Omental fat pad (tissue), 4 donors: ENCODE measurements at places on chromosomes 2 and 18. TPM values are rescaled to one million over a fixed set of nuclear protein-coding genes. Genes with fewer than 3 reads are reported as not detected.

The SNX17 gene
- total RNA-seq: 105 TPM

The LMAN1 gene
- 96.8 TPM for total RNA-seq

The IMMT gene
- 62.4 TPM for total RNA-seq

The SPIRE1 gene
- total RNA-seq: 23.9 TPM

The CPO gene
- 0.48 TPM for total RNA-seq

The IL18R1 gene
- total RNA-seq: 32.2 TPM

The PPP4R1 gene
- total RNA-seq: 159 TPM

The SGO2 gene
- 11.2 TPM for total RNA-seq

The PLEKHH2 gene
- total RNA-seq: 30.3 TPM

The TTN gene
- 37.7 TPM for total RNA-seq

The NRP2 gene
- 119 TPM for total RNA-seq

The AGPS gene
- total RNA-seq: 32.9 TPM

The CTDP1 gene
- 13.4 TPM for total RNA-seq

The ALPI gene
- total RNA-seq: not detected

The CD207 gene
- total RNA-seq: 0.28 TPM

The MARCHF4 gene
- total RNA-seq: not detected

The RBKS gene
- 2.1 TPM for total RNA-seq

The TUBA3E gene
- not detected for total RNA-seq

The HOXD13 gene
- total RNA-seq: not detected

The RAD51AP2 gene
- total RNA-seq: not detected

The PLCD4 gene
- 2.9 TPM for total RNA-seq

The MLPH gene
- 3.8 TPM for total RNA-seq

The DSEL gene
- total RNA-seq: 22.4 TPM

The DPP10 gene
- total RNA-seq: 2.8 TPM

The COL3A1 gene
- 120 TPM for total RNA-seq

The PRSS56 gene
- total RNA-seq: not detected

The SFT2D3 gene
- 5.6 TPM for total RNA-seq

The PAX8 gene
- 4.7 TPM for total RNA-seq

The SOX11 gene
- not detected for total RNA-seq

The PHOSPHO2 gene
- total RNA-seq: 27.7 TPM

The CIAO1 gene
- 108 TPM for total RNA-seq

The ANKRD30BL gene
- not detected for total RNA-seq

The LRRTM4 gene
- total RNA-seq: not detected

The CHST9 gene
- total RNA-seq: under 0.01 TPM

The EFHD1 gene
- total RNA-seq: 14.5 TPM

The SERPINB10 gene
- total RNA-seq: not detected

The C1GALT1C1L gene
- 1.2 TPM for total RNA-seq

The DAW1 gene
- total RNA-seq: not detected

The EFR3B gene
- 0.63 TPM for total RNA-seq

The CDH2 gene
- 0.50 TPM for total RNA-seq

The GDF7 gene
- total RNA-seq: 0.19 TPM

The LDLRAD4 gene
- total RNA-seq: 23.9 TPM

The COBLL1 gene
- 67.9 TPM for total RNA-seq

The HOXD9 gene
- 0.95 TPM for total RNA-seq

The HOXD10 gene
- 0.56 TPM for total RNA-seq

The WIPF1 gene
- 20.9 TPM for total RNA-seq

The UGT1A6 gene
- total RNA-seq: not detected

The KLHL29 gene
- 7.6 TPM for total RNA-seq

The PLGLB2 gene
- 3.3 TPM for total RNA-seq

The ALPP gene
- total RNA-seq: not detected

The SCN1A gene
- total RNA-seq: not detected

The L3MBTL4 gene
- 8.4 TPM for total RNA-seq

The CNGA3 gene
- not detected for total RNA-seq

The IL1B gene
- total RNA-seq: 50.5 TPM
